GM03348 (cell line): ENCODE measurements at places on chromosomes 5 and 9.

- peak; percentile 87 for DNase-seq
Observed at GRCh38 chr9:34457266-34458012, 931 bp downstream of the FAM219A start.

GRCh38 chr5:44275908-44276307, 113.3 kb downstream of the FGF10 start:
- no peak for DNase-seq

DNA sequence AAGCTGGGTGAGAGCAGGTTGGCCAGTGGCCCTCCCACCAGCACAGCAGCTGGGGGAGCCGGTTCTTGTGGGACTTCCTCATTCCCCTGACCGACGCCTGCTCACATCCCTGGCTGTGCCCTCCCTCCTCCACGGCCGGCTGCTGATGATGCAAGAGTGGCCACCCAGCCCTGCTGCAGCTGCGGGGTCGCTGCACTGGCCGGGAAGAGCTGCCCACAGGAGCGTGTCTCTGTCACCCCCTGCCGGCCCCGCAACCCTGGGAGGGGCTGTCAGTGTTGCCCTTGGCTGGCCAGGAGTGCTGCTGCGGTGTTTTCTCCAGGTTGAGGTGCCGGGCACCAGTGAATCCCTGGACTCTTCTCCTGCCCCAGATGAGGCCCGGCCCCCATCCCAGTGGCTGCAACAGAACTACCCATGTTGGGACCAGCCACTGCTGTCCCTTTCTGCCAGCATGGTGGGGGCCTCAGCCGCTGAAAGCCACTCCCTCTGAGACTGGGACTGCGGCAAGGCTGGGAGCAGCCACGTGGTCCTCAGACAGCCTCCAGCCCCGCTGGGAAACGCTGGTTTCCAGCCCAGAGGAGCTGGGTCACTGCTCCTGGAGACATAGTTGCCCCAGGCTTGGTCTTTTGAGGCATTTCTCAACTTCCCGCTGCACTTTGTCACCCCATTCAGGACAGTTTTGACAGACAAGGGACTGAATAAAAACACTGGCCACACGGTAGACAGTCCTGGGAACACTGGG, 739 bp downstream of the CARD9 start:
- DNase-seq, result peak; percentile 83

DNA sequence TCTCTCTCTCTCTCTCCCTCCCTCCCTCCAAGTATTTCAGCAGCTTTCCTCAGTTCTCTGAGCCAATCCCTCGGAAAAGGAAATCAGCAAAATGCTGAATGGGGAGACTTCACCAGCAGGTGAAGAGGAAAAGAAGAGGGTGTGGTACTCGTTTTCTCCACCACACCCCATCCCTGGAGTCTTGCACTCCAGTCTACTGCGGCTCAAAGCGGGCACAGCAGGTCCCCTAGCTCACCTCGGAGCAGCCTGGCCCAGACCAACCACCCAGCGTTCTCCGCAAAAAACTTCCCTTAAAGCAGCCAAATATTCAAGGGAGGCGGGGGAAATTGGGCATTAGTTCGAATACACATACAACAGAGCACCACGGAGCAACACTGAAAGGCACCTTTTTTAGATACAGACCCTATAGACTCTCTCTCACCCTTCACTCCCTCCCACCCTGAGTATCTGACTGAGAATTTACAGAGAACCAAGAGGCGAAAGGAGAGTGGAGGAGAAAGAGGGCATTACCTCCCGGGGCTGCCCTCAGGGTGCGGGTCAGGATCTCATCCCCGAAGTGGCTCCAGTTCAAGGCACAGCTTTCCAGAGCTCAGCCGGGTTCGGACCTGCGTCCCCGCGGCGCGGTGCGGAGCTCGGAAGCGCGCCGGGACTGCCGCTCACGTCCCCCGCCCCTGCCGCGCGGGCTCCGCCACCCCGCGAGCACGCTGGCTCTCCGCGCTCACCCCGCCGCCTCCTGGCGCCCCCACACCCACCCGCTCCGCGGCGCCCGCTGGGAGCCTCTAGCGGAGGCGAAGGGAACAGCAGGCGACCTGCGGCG, 1638.5 kb upstream of the C9orf72 start:
- DNase-seq, result peak; percentile 79

- DNase-seq, result no peak
Observed at GRCh38 chr5:181207214-181207959, 2.4 kb upstream of the TRIM7 start.
